ENCODE measurements at places on chromosomes 12 and 14.

DNA sequence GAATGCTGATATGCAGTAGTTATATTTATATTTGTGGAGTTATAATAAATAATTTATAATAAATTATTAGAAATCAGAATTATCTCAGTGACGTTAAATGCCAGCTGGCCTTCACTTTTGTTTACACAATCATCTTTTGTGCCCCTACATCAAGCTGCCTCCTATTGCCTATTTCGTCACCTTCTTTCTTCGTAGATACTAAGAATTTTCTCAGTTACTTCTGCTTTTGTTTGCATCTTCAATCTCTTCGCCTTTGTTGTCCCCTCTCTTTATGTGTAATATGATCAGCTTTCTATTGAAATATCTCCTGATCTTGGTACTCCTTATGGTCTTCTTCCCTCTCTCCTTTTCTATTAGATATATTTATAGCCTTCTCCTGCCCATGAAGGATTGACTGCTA is 197.0 kb downstream of the ERC1 start:
- no peak for DNase-seq

GRCh38 chr12:107530701-107531100 is 154.9 kb upstream of the PWP1 start:
- no peak for DNase-seq

- DNase-seq = no peak
Observed at GRCh38 chr12:132449565-132450417, 40.2 kb upstream of the FBRSL1 start.

- DNase-seq = no peak
Observed at GRCh38 chr12:49897276-49897675, 6.4 kb downstream of the FAIM2 start.

DNA sequence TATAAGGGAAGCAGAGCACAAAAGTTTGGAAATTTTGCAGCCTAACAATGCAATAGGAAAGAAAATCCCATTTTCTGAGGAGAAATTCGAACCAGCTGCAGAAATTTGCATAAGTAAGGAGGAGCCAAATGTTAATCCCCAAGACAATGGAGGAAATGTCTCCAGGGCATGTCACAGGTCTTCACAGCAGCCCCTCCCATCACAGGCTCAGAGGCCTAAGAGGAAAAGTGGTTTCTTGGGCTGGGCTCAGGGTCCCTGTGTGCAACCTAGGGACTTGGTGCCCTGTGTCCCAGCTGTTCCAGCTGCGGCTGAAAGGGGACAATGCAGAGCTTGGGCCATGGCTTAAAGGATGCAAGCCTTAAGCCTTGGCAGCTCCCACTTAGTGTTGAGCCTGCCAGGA is 190.0 kb downstream of the MDGA2 start:
- no peak for DNase-seq

DNA sequence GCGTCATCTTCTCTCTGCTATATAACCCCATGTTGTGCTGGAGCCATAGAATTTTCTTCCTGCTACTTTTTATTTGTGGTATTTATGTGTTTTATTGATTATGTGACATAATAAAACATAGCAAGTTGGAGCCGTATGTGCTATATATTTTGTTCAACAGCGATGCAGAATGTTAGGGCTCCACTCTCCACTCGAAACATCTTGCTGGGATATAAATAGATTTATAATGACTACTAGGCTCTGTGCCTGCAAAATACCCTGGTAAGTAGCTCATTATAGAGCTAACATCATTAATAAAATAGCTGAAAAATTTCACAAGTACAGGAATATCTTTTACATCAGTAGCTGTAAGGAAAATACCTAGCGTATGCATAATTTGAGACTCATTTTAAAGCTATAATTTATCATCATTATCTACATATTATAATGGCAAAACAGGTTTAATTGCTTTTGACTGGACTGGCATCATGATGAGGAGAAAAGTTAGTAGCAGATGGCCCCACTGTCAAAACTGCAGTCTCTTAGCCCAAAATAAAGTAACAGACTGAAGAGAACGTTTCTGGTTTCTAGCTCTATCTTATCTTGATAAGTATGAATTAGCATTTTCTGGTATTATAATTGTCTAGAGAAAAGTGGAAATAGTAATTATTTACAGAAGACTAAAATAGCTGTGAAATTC is 263.0 kb downstream of the NEDD1 start:
- no peak for DNase-seq

DNA sequence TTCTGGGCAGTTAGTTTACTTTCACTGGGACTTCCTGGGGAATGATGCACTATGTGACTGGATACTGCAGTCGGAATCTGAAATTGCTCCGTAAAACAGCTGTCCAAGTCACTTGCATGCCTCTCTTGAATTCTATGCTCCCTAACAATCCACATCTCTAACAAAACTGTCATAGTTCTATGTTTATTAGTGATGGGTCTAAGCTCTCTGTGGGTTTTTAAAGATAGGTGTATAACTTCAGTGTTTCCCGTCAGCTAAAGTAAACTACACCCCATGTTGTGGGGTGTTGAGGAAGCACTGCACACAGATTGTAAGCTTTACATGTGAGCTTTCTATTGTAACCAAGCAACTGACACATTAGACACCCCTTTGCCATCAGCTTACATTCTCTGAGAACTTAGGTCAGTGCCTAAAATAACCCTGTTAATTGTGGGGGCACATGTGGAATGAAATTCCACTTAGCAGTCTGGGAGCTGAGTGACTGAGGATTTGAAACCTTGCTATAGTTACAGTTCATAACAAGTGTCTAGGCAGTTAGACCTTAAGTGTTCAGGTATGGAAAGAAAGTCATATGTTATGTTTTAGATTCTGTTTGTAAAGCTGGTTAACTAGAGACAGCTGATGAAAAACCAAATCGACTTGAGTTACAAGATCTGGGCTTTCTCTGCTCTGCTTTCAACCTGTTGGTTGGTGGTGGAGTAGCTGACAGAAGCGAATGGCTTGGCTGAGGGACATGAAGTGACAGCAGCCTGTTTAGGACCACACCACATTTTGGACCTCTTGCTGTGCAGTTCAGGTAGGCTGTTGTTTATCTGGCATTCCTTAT is 165.7 kb downstream of the AKAP6 start:
- no peak for DNase-seq

GRCh38 chr14:23021434-23021833 is 11.5 kb upstream of the C14orf93 start:
- no peak for DNase-seq

DNA sequence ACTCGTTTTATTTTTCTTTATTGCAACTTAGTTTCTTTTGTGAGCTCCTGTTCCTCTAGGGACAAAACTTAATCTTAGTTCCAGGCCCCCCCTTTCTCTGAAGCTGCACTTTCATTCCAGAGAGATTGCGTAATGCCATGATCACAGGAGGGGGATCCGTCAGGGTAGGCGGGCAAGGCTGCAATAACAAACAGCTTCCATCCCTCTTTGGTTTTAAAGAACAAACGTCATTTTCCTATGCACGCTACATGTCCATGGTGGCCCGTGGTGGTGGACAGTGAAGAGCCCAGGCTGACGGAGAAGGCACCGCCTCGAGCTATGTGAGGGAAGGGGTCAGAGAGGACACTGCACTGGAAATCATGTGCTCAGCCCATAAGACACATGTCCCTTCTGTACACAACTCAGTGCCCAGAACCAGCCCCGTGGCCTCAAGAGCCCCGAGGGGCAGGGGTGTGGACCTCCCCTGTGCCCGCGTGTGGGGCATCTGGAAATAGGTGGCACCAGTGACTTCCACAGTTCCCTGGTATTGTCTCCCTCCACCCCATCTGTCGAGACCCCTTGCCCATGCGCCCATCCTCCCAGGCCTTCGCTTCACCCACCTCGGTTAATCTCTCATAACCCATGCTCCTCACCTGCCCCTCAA is 161.4 kb downstream of the ADGRD1 start:
- no peak for DNase-seq

GRCh38 chr14:22821193-22822015 is 6.2 kb upstream of the SLC7A7 start:
- no peak for DNase-seq

- DNase-seq = no peak
Observed at GRCh38 chr12:27162229-27162537, 79.8 kb upstream of the C12orf71 start.

GRCh38 chr12:106332536-106332935 is 25.0 kb upstream of the POLR3B start:
- DNase-seq = no peak

DNA sequence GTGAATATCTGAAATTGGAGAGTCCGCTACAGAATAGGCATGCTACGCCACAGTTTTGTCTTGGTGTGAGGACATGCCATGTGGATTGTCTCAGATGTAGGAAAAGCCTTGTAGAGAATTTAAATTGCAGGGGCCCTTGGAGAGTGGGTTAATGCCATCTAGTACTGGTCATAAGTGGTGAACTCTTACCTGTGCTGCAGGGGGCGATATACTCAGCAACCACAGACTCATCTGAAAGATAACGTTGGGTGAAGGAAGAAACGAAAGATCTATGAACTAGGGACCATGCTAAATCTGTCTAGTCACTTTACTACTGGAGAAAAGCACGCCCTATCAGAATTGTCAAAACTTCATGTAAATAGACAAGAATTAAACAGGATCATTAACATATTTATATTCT is 33.7 kb upstream of the A2M start:
- no peak for DNase-seq

DNA sequence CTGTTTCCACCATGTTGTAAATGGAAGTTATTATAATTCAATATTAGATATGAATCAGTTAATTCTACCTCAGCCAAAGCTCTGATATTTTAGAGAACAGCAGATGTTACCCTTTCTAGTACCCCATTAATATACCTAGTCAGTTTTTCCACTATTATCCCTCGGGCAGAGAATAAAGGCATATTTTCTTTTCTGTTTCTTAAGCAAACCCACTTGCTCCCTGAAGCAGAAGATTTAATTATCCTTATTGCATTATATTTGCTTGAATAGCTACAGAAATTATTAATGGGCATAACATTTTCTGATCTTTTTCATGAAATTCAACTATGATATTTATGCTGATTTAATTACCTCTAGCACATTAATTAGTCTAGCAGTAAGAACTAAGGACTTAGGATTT is 832.9 kb upstream of the FBXO33 start:
- DNase-seq = no peak
